ENCODE measurements at places on chromosomes 3 and 15.

DNA sequence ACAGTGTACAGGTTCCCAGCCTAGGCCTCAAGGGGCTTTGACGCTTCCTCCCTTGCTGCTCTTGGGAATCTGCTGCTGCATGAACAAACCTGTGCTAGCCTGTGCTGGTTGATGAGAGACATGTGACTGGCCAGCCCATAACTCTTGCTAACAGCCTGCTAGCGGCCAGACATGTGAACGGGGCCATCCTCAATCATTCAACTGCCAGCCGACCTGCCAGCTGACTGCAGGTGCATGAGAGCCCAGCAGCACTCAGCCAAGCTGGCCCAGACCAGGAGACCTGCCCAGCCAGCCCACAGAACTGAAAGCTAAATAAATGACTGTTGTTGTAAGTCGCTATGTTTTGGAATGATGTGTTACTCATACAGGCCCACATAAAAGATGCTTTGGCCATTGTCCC is 82.4 kb upstream of the DLG1 start:
- no peak for DNase-seq

- no peak for DNase-seq
These were observed 624.7 kb upstream of the ALCAM start for GRCh38 chr3:104742044-104742443.

- DNase-seq = no peak
These were observed 39.3 kb downstream of the RHCG start for GRCh38 chr15:89457086-89457485.

GRCh38 chr15:51016615-51017014 is 78.1 kb downstream of the TNFAIP8L3 start:
- DNase-seq = no peak

DNA sequence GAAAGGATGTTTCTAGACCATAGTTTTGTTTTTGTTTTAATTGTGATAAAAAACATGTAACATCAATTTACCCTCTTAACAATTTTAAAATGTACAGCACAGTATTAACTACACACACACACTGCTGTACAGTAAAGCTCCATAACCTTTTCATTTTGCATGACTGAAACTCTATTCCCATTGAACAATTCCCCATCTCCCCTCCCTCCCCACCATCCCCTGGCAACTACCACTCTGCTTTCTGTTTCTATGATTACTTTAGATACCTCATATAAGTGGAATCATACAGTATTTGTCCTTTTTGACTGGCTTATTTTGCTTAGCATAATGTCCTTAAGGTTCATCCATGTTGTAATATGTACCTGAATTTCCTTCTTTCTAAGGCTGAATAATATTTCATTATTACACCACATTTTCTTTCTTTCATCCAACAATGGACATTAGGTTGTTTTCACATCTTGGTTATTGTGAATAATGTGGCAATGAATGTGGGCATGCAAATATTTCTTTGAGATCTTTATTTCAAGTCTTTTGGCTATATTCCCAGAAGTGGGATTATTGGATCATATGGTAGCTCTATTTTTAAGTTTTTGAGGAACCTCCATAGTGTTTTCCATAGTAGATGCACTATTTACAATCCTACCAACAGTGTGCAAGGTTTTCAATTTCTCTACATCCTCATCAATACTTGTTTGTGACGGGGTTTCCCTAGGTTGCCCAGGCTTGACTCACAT is 10.7 kb downstream of the CHST14 start:
- no peak for DNase-seq

GRCh38 chr3:55297706-55298105 is 189.4 kb downstream of the WNT5A start:
- no peak for DNase-seq

DNA sequence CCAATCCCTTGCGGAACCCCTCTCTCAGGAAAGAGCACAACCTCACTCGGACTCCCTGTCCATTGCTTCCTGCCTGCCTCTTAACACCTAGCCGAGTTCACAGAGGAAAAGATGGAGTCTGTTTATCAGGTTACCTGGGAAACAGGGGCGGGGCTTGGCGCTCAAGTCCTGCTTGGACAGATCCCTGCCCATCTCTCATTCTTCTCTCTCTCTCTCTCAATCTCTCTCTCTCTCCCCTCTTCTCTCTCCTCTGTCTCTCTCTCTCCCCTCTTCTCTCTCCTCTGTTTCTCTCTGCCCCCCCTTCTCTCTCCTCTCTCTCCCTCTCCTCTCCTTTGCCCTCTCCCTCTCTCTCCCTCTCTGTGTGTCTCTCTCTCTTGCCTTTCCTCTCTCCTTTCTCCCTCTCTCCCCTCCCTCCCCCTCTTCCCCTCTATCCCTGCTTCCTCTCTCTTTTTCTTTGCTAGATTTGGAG is at the start of gene EFHB:
TSS of gene EFHB (minus strand) at position 120 of the 469 bp plus-strand sequence. CDS start 199 bp downstream, outside the sequence.
- DNase-seq = no peak

- no peak for DNase-seq
These were observed 2.0 kb upstream of the RPUSD2 start for GRCh38 chr15:40567111-40567510.

- no peak for DNase-seq
These were observed 138.5 kb downstream of the ARPP21 start for GRCh38 chr3:35777563-35778554.

DNA sequence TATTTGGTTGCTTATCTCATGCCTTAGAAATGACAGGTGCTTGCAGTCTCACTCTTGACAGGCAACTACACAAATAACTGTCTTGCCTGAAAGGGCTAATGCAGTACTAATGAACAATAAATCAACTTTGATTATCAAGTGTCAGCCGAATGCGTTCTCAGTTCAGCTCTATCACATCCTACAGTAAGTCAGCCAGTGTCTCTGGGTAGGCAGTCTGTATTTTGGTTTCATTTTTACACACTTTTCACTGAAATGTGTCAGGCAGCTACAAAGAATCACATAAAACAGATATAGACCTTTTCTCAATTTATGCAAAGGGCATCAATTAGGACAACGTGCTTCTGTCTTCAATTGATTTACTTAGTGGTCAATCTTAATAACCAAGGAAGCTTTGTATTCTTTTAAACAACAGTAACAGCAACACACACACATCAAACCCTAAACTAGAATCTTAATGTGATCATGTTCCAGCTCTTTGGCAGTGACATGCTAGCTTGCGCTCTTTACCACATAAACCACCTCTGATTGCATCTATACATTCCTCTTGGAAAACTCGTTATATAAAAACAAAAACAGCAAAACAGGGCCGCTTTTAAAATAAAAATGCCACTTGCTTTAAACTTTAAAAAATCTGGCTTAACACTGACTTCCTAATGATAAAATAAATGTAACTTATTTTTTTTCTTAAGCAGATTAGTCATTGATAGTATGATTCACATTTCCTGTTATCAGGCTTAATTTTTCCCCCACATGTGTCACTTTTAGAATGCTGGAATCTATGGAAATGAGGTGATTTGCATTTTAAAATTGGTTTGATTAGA is 520.4 kb downstream of the FOXP1 start:
- DNase-seq = no peak

DNA sequence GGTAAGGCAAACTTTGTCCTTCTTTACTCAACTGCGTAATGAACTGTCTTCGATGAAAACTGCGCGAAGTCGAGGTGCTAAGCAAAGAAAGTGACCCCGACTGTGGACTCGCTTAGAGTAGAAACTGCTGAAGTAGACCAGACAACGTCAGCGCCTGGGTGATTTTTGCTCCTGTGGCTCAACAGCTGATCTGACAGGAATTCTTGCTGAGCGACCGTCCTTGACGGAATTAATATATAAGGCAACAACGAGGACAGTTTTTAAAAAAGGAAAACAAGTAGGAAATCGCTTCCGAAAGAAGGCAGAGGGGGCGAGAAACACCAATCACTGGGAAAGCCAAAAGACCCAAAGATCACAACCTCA is 541 bp downstream of the RPS27L start:
- no peak for DNase-seq

DNA sequence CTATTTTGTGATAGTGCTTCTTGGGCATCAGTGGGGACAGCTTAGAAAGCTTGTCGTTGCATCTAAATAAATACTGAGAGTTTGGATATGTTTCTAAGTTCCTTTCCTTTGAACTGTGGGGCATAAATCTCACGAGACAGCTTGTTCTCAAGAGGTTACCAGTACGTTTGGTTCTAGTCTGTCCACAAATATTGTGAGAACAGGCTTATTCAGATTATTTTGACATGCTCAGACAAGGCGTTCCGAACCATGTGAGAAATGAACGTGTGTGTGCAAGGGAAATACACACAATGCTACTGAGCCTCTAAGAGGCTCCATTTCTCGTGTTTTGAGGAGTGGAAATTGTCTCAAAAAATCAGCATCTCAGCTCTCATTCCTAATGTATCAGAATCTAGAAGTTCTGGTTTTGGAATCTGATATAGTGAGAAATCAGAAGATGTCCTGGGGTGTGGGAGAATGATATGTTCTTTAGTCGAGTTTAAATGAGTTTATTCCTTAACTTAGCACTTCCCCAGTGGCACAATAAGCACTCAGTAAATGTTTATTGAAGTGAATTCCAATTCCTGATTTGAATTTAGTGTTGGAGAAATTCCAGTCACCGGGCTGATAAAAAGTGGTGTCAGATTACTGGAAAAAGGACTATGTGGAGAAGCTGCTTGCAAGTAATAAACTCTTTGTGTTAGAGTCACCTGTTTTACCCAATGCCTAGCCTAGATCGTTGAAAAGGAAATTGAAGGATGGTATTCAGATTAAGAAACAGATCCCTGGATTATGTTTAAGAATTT is 481.5 kb downstream of the LPP start:
- no peak for DNase-seq

GRCh38 chr3:71930056-71930991 is 145.4 kb upstream of the PROK2 start:
- DNase-seq = no peak

GRCh38 chr3:193342551-193342950 is 36.0 kb downstream of the ATP13A5 start:
- no peak for DNase-seq
